ENCODE measurements at places on chromosomes 2 and 18. TPM values are rescaled to one million over a fixed set of nuclear protein-coding genes. Genes with fewer than 3 reads are reported as not detected.

Gene RTP5
- not detected for total RNA-seq

Gene RNF152
- total RNA-seq, result 14.8 TPM

Gene ANKMY1
- total RNA-seq, result 34.8 TPM

- peaks cover 5% of the 10 kb centered on the region for H3K27me3 ChIP-seq
- DNase-seq, result no peak
- H3K4me3 ChIP-seq, result no peak overlapping the region
Measured at GRCh38 chr2:27247893-27248292, 15.0 kb downstream of the SLC30A3 start.

GRCh38 chr2:33929467-33929866, 330.4 kb upstream of the FAM98A start:
- no peak overlapping the region for H3K27ac ChIP-seq
- H3K4me1 ChIP-seq, result no peaks in the 10 kb centered on the region
- no peak overlapping the region for H3K4me3 ChIP-seq
- no peaks in the 10 kb centered on the region for H3K27me3 ChIP-seq

GRCh38 chr2:73588177-73588576, 54.0 kb downstream of the NAT8 start:
- H3K4me3 ChIP-seq, result no peak overlapping the region
- H3K36me3 ChIP-seq, result peaks cover 3% of the 10 kb centered on the region
- DNase-seq, result peak; percentile 2
- H3K4me1 ChIP-seq, result no peaks in the 10 kb centered on the region

- no peak overlapping the region for H3K4me3 ChIP-seq
- H3K36me3 ChIP-seq, result peaks cover 35% of the 10 kb centered on the region
- H3K27ac ChIP-seq, result no peak overlapping the region
- H3K27me3 ChIP-seq, result no peaks in the 10 kb centered on the region
- no peaks in the 10 kb centered on the region for H3K4me1 ChIP-seq
Measured at GRCh38 chr18:48668466-48669179, 129.8 kb downstream of the CTIF start.

GRCh38 chr2:203018181-203018580, 3.5 kb downstream of the NBEAL1 start:
- peaks cover 21% of the 10 kb centered on the region for H3K4me1 ChIP-seq
- H3K27ac ChIP-seq, result no peak overlapping the region
- H3K36me3 ChIP-seq, result no peaks in the 10 kb centered on the region
- no peak overlapping the region for H3K4me3 ChIP-seq
- no peak for DNase-seq
- H3K27me3 ChIP-seq, result no peaks in the 10 kb centered on the region

All from lung (tissue), 17 donors.